ENCODE measurements at places on chromosomes 4 and X. TPM values are rescaled to one million over a fixed set of nuclear protein-coding genes. Genes with fewer than 3 reads are reported as not detected.

Gene ERVMER34-1
- total RNA-seq, result not detected

Gene NPY2R
- not detected for total RNA-seq

Gene DCHS2
- not detected for total RNA-seq

Gene ANKRD50
- total RNA-seq, result 0.39 TPM

Gene PPM1K
- 39.9 TPM for total RNA-seq

Gene TEC
- 2.4 TPM for total RNA-seq

Gene STOX2
- total RNA-seq, result not detected

Gene UGT8
- 0.07 TPM for total RNA-seq

Gene CT55
- not detected for total RNA-seq

Gene SOD3
- not detected for total RNA-seq

Gene PRMT9
- 8.9 TPM for total RNA-seq

Gene PLAC1
- total RNA-seq, result not detected

Gene GABRQ
- 0.07 TPM for total RNA-seq

Gene MRFAP1L1
- total RNA-seq, result 46.6 TPM

All from activated T-helper 2 cell treated with anti-CD3 and anti-CD28 coated beads, Interferon-gamma antibody, Interleukin-2, Interleukin-4, amounts not matched to agents 10 μg/mL and 5 μg/mL and 100 μg/mL, durations not matched to agents 14 hours and 24 hours and 36 hours (primary cell).